Activated CD4-positive, alpha-beta T cell treated with anti-CD3 and anti-CD28 coated beads, Interleukin-2, amount 50 U/mL, for 16 hours (primary cell): ENCODE measurements at places on chromosomes 5 and 9.

GRCh38 chr5:90307322-90307721, 102.2 kb downstream of the CETN3 start:
- no peak for DNase-seq

- no peak for DNase-seq
Measured at GRCh38 chr5:136676685-136677084, 311.3 kb upstream of the TRPC7 start.

GRCh38 chr9:81083067-81083466, 606.3 kb downstream of the TLE1 start:
- DNase-seq, result no peak

DNA sequence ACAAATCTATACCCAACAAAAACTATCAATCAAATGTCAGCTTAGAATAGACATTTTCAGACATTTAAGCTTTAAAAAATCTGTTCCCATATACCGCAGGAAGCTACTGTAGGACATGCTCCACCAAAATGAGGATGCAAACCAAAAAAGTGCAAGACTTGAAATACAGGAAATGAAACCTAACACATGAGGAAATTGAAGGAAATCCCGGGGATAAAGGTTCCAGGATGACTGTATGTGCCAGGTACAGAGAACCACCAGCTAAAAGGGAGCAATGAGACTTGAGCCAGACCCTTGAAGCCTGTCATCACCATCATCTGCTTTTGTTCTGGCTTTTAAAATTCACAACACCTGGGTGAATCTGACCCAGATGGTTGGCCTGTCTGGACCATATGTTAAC, 21.4 kb downstream of the DIAPH1 start:
- DNase-seq, result no peak

DNA sequence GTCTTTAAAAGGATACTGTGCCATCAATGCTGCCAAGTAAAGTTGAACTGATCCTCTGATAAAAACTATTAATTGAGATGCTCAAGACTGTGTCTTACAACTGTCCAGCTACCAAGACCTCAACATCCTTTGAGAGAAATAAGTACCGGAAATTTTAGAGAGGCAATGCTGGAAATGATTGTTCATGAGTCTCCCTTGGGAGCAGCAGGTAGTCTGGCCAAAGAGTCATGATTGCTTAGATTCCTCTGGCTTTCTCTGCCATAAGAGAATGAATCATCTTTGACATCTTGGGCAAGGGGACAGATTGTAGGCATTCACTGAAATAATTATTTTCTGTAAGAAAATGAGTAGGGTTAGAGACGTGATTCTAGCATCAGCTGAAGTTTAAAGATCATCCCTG, 466.6 kb upstream of the DAB2 start:
- DNase-seq, result no peak

DNA sequence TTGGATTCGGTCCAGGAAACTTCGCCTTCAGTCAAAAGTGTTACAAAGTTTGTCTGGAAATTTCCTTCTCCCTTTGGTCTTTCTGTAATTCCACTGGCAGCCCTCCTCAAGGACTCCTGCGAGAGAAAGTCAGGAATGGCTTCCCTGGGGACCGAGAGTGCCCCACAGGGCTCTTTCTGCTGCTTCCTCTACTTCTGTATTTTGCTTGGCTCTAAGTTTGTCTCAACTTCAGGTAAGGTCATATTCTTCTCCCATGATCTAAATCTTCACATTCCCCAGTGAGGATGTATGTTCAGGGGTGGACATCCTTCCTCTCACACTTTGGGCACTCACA, 10.3 kb upstream of the RIOK2 start:
- no peak for DNase-seq

DNA sequence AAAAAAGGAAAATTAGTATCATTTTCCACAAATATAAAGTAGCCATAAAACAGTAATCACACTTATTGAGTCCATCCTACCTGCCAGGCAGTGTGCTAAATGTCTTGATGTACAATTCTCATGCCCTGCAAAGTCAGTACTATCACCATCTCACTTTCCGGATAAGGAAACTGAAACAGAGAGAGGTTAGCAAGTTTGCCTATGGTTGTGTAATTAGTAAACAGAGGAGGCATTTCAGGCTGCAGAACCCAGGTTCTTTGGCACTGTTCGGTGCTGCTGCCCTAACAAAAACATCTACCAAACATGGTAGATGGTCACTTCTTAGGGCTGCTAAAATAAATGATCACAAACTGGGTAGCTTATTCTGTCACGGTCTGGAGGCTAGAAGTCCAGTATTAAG, 22.6 kb downstream of the PLAC8L1 start:
- DNase-seq, result peak; percentile 61

DNA sequence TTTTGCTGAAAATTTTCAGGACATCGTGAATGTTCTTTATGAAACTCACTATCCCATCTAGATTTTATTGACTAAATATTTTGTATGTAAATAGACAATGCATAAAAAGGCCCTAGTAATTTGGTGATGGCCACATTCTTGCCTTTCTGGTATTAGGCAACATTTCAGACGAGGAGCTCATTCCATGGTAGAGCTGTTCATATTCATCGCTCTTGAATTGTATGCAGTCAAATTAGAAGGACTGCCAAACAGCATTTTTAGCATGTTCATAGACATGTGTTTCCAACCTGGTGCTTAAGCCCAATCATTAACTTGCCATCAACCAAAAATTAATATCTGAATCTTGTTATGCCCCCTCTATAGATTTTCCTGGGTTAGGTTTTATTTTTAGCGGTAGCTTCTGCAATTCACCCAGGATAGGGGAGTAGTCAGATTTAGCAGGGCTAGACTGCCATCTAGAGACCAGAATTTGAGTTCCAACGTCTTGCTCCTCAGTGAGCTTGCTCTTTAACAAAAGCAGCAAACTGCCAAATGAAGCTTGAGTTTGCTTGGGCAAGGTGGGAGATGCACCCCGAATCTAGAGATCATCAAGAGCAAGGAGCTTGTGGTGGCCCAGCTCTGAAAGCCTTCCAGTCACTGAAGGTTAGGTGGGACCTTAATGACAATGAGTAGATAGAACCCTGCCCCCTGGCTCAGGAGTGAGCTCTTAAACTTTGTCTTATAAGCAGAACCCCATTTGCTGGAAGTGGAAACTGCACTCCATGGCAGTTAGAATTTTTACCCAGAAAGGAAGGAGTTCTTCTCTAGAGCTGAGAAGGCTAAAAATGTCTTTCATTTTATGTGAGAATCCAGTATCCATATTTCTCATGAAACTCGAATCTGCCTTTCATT, 456.2 kb downstream of the RASEF start:
- DNase-seq, result peak; percentile 20

- DNase-seq, result no peak
Measured at GRCh38 chr5:132947671-132948070, 15.8 kb downstream of the AFF4 start.

DNA sequence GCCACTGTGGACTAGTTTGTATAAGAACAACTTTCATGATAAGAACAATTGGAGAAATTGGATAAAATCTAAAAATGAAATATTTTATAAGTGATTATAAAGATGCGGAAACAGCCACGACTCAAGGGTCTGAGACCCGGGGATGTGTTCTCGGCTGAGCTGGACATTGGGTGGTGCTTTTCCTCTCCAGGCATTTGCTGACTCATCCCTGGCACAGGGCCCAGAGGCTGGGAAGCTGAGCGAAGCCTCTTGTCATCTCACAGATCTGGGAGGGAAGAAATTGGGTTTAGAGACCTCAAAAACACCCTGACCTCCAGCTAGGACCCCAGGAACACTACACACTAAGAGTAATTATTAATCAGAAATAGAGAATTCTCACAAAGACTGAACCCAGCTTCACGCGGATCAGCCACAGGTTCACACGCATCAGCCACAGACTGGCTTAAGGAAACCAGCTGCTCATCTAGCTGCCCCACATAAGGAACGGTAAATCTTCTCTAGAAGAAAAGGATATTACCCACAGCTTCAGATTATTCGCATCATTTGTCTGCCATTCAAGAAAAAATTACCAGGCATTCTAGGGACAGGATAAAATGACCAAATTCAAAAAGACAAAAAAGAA, 2.8 kb upstream of the OR2V1 start:
- DNase-seq, result no peak

DNA sequence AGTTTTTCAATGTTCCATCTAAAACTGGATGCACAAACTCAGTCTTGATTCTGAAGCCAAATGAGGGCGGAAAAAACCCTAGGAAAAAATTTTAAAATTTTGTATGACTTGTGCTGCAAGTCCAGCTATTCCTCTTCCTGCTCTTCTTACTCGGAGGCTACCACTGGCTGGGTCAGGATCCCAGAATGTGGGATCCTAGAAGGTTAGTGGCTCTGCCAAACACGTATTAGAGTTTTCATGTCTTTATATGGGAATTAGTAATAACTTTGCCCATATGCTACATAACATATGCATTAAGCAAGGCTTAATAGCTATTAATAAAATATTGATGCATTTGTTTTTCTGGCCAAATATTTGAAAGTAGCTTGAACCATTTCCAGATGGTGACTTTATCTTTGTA, 458.3 kb downstream of the AGTPBP1 start:
- DNase-seq, result no peak

- DNase-seq, result no peak
Measured at GRCh38 chr9:21266733-21267484, 27.1 kb upstream of the IFNA14 start.

DNA sequence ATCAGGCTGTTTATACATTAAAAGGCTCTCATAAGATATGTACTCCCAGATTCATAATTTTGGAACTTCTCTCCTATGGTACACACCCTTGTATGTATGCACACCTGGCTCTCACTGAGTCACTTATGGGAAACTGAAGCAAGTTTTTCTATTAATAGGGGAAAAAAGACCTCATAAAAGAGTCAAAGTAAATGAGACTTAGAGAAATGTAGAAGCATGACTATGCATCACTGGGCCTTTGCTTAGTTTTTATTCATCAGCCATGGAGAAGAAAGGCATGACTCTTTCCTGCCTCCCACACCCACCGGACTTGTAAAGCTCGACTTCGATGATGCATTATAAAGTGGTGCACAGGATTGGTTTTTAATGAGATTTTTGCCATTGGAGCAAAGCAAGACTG, 28.2 kb downstream of the MTAP start:
- no peak for DNase-seq

DNA sequence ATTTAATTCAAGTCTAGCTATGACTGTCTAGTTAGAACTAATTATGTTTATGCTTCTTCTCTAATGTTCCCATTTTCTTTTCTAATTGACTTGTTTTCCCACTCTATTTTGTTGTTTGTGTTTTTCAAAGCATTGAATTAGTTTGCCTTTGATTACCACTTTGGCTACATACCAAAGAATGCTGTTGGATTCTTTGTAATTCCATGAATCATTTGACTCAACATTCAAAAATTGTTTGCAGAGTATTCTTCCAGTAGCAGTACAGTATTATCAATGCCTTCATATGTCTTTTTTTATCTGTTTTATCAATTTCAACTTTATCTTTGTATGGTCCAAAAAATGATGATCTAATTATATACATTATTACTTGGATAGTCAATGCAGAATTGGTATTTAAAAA, 288.7 kb downstream of the RFX3 start:
- DNase-seq, result no peak

- DNase-seq, result no peak
Measured at GRCh38 chr5:146675636-146676035, 159.6 kb upstream of the GPR151 start.

DNA sequence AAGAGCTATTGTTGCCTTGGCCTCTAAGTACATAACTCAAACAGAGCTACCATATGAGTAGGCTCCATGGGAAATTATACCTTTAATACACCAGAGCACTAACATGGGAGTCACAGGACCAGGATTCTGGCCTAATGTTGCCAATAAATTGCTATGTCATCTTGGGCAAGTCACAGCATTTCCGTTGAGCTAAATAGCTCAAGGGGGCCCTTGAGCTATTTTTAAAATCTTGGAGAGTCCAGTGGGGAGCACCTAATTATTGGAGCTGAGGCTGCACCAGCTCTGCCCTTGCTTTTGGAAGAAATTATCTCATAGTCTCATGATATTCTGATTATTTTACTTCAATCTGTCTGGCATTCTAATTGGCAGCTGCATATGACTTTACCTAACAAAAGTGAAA, 350.8 kb downstream of the ENC1 start:
- no peak for DNase-seq

DNA sequence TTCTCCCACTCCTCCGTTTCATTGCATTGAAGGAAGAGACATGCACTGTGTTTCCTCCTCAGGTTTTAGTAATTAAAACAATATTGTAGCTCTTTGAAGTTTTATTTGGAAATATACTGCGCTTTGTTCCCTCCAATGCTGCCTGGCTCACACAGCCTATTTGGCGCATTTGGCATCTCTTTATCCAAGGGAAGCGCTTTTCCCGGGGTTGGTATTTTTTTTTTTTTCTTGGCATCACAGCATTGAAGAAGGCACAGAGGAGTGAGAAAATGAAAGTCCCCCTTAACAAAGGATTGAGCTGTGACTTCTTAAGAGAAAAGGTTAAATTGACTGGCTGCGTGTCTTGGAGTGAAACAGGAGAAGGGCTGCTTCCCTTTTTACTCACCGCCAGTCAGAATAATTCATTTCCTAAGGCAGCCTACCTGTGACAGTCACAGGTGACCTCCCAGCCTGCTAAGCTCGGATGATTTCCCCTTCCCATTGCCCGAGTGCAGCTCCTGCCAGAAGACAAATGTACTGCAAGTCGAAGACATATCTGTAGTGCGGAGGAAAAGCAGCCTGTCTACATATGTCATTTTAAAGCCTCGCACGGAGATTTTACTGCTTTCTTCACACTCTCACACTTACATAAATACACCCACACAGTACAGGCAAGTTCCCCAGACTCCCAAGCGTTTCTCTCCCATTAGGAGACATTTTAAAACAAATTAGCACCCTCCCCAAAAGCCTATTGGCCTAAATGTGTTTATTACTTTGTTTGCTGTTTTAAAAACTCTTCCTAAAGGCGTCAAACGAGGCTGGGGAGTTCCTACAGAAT, 665.5 kb upstream of the ZNF608 start:
- DNase-seq, result no peak

DNA sequence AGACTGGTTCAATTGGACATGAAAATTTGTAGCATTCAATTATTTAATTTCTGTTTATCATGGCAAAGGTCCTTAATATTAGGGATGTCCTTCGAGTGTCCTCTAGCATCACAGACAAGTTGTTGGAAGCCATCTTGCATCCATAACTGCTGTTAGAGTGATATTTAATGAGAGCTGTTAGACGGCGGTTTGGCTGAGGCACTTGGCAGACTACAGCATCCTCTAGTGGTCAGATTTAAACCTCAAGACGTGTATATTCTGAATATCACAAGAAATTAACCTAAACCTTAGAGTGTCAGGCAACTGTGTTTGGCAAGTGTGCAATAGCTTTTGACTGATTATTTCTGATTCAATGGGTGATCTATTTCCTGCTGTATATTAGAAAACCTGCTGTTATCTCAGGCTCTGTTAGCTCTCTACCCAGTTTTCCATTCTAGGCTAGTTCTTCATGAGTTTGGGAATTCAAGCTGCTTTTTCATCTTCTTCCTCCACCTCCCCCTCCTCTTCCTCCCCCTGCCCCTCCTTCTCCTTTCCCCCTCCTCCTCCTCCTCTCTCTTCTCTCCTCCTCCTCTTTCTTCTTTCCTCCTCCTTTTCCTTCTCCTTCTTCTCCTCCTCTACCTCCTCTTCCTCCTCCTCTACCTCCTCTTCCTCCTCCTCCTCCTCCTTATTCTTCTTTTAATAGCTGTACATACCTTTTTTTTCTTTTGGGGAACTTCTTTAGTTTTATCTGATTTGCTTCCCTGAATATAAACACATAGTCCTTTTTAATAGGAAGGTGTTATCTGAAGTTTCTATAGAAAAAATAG, 8.6 kb downstream of the SPINK1 start:
- peak; percentile 67 for DNase-seq
